ENCODE measurements at places on chromosomes 12 and 14.

GRCh38 chr14:51004352-51004800, 60.1 kb upstream of the PYGL start:
- no peak for DNase-seq

DNA sequence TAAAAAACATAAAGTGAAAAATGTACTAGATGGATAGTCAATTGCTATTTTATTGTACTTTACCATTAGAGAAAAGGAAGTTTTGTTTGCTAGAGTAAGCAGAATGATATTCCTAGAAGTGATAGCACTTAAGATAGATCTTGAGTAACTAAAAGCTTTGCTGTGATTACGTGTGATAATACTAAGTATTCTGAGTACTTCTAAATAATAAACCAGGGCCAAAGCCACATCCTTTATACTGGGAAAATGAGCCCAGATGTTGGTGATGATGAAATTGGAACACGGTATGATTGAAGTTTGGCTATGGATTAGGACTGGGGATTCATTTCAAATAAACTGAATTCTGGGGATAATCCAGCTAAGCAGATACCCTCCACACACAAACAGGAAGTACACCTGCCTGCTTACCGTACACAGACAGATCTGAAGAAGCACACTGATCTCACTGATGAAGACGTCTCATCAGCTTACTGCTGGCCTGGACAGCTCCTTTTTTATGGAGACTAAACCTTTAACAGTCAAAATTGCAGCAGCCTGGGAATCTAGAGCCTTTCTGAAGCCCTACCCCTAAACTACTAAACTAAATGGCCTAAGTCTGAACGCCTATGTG, 199.8 kb downstream of the LRFN5 start:
- no peak for DNase-seq

DNA sequence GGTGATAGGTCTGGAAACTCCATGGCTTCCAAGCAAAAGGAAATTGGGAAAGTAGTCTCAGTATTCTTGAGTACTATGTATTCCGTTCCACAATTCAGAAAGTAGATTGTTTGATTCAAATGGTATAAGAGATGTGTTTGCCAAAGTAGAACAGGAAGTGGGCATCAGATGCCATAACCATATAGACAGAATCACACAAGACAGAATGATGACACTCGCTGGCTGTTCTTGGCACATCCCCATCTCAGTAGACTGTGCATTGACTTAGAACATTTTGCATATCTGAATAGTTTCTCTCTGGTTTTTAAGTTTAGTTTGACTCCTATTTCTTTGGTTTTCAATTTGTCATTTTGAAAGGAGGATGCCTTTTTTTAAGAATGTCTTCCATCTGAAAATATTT, 221.1 kb upstream of the RGS6 start:
- peak; percentile 9 for DNase-seq

DNA sequence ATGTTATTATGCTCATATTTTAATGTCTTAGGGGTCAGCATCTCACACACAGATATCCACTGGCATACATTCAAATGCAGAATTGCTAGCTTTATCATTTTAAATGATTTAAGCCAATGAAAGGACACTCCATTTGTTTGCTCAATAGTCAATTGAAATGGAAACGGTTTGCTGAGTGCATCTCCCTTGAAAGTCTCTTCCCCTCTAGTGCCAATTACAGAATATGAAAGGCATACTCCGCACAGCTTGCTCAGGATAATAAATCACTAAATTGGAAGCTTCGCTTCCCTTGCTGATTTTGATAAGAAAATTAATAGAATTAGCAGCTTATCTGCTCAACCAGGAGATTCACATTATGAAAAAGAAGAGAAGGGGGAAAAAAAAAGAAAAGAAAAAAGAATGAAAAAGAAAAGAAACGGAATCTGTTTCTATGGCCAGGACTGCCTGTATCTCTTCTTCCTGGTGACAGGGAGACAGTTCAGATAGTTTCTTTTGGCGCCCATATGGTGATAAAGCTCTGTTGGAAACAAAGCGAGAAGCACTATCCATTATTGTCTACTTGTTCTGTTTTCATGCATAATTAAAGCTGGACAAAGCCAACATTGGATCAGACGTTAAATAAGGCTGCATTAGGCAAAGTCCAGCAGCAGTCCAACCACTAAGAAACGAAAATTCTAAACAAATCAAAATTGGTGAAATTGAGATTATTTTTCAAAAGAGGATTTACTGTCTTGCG, 225.0 kb downstream of the GXYLT1 start:
- no peak for DNase-seq

- DNase-seq = no peak
Measured at GRCh38 chr12:130414381-130414780, 76.7 kb downstream of the PIWIL1 start.

DNA sequence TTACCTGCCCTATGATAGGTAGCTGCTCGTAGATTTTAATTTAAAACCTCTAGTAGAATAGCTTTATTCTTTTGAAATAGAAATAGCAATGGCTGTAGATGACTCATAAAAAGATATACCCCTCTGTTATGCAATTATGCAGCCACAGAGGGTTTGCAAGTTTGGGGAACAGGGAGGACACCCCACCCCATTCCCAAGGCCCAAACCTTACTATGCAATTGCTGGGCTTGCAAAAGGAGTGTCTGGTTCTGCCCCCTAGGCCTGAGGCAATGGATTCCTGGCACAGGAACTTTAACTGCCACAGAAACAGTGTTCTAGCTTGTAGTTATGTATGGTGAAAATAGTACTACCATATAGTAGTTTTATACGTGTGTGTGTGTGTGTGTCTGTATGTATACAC, 403.3 kb downstream of the ADAMTS20 start:
- no peak for DNase-seq

DNA sequence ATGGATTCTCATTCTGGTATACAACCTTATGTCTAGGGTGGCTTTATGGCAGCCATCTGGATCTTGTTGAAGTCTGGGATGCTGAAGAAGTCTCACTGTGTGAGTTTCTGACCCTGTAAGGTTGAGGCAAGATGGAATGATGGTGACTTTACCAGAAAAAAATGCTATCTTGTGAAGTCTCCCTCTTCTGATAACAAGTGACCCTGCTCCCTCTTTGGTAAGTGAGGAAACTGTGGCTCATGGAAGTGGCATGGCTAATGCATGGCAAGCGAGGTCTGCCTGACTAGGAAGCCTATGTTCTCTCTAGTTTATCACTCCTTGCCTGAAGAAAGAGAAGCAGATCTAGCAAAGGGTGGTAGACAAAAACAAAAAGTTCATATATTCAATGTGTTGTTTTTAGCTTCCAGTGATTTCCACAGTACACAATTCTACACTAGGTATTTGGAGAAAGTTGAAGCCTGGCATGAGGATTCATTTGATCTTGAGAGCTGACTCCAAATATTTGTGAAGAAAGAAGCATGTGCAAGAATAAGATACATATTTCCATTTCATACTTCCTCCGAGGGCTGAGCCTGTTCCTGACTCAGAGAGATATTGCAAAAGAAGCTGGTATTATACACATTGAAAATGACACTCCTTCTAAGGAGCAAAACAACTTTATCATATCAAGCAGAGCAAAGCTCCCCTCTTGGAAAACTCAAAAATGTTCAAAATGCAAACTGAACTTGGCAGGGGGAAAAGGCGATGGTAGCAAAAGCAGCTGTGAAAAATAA, 63.6 kb downstream of the HELB start:
- DNase-seq = no peak

- DNase-seq = no peak
Measured at GRCh38 chr12:58359084-58359483, 417.7 kb downstream of the ATP23 start.

DNA sequence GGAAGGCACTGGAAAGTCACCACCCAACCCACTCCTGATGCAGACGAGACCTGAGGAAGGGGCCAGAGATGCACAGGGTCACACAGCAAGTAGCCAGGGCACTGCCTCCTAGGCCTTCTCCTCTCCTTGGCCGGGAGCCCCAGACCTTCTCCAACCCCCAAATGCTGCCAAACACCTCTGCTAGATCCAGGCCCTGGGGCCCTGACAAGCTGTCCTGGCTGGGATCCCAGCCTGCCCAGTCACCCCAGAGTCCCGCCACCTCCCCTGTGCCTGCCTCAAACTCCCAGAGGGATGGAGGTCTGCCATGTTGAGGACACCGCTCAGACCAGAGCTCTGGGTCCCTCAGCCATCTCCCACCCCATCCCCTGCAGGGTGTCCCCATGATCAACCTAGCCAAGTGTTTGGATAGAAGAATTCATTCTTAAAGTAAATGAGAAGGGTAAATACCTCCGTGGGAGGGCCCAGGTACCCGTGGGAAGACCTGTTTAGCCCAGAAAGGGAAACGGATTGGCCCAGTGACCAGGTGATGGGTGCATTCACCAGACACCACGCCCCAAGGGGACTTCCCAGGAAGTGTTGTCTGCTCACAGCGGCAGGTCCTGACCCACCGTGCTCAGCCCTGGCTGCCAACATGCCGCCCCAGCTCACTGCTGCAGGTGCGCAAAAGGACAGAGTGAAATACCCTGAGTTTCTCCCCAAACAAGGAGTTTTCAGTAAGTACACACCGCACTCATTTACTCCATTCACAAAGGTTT, 4.6 kb upstream of the DIO3 start:
- DNase-seq = no peak

DNA sequence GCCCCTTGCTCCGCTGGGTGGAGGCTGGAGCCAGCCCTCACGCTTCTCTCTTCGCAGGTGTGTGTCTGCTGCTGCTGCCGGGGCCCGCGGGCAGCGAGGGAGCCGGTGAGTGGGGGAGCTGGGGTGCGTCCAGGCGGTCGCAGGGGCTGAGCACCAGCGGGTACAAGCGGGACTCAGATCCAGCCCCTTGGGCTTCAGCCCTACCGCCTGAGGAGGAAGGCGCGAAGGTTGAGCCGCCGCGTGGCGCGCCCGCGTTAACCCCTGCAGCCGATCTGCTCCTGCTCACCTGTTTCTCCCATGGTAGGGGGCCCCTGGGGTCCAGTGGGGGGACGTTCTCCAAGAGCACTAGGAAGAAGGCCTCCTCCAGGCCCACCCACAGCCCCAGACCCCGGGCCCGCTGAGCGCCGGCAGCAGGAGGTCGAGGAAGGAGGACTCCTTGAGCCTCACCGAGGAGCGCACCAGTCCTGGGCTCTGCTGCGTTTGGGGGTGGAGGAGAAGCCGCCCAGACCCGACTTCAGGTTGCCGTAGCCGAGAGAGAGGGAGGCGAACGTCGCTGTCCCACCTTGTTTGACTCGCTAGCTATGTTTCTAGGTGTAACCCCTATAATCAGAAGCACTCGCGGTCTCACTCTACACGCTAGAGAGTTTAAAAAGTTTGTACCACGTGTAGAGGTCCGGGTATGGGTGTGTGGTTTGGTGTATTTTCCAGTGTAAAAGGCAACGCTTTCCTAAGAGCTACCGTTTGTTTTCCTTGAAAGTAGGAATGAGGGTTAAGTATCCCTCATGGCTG, 834 bp downstream of the COCH start:
- peak; percentile 15 for DNase-seq

- no peak for DNase-seq
Measured at GRCh38 chr14:38098074-38098836, 109.4 kb upstream of the SSTR1 start.

DNA sequence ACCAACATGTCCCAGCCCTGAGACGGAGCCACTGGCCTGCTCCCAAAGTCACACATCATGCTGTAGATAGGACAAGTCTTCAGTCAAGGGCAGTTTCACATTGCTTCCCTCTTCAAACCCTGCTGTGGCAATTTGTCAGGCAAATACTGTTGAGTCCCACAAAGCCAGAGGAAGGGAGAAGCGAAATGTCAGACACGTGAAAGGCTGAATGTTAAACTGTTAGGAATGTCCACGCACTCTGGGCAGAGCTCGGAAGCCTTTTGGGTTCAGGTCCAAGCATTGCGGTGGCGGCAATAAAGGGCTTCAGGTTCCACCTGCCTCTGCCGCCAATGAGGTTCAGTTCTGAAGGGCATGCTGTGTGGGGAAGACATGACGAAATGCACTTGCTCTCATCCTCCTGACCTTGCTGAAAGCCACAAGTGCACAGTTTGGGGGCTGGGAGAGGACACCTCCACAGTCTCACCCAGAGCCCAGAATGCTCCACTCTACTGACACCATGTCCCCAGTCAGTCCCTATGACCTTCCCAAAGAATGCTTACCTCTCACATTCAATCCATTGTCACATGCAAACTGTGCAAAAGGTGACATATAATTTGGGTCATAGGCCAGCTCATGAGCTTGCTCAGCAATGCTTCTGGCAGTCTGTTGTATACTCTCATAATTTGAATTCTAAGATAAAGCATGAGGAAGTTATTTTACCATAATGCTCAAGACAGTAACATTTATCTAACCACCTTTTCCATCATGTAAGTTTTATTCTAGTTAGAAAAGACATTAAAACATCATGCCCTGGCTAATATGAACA, 35.7 kb downstream of the RAD9B start:
- DNase-seq = no peak

DNA sequence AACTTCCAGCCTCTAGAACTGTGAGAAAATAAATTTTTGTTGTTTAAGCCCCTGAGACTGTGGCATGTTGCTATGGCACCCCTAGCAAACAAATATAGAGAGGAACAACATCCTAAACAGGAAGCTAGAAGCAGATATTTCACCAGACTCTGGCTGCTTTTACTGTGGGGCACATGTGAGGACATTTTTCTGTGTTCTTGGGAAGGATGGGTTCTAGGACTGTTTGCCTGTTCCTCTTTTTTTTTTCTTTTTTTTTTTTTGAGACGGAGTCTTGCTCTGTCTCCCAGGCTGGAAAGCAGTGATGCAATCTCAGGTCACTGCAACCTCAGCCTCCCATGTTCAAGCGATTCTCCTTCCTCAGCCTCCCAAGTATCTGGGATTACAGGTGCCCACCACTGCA, 4.2 kb upstream of the HRK start:
- no peak for DNase-seq

DNA sequence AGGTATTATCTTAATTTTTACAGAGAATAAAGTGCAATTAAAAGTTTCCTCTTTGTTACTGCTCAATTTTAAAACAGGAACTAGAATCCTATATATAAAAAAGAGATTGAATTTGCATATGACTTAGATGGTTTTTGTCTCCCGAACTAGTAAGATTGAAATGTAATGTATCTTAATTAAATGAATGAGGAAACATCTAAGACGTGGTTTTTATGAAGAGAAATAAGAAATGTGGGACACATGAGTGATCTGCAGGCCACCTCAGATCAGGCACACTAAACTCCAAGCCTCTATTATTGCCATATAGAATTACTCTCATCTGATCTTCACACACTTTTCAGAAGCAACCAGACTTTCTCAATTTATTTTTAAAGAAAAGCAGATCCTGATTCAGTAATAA, 158.6 kb downstream of the CPNE8 start:
- no peak for DNase-seq

GRCh38 chr14:73209953-73210352, 27.4 kb upstream of the PAPLN start:
- DNase-seq = no peak

- DNase-seq = no peak
Measured at GRCh38 chr12:72699362-72699761, 427.2 kb downstream of the TRHDE start.

- DNase-seq = no peak
Measured at GRCh38 chr14:56333359-56334292, 215.4 kb downstream of the PELI2 start.

DNA sequence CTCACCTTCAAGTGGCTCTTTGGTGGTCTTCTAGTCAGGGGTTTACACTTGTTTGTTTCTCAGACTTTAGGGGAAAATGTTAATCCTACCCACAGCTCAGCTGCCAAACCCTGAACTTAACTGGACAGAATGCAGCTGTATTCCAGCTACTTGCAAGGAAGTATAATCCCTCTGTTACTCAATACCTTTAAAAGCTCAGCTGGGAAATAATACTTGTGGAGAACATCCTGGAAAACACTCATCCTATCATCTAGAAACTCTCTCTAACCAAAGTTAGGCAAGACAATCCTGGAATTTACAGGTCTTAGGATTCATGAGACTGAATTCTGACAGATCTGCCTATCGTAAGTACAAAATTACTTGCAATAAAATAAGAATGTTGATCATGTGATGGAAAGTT, 404.1 kb downstream of the ADAMTS20 start:
- no peak for DNase-seq
